Stimulated activated CD8-positive, alpha-beta memory T cell treated with anti-CD3 and anti-CD28 coated beads, Interleukin-4, amount 100 ng/mL, for 24 hours (primary cell): ENCODE measurements at places on chromosomes 11 and 22.

GRCh38 chr11:89583580-89583979 lies 92.4 kb upstream of the NOX4 start:
- DNase-seq = no peak

GRCh38 chr11:71120471-71120896 lies 131.9 kb downstream of the SHANK2 start:
- DNase-seq = no peak

DNA sequence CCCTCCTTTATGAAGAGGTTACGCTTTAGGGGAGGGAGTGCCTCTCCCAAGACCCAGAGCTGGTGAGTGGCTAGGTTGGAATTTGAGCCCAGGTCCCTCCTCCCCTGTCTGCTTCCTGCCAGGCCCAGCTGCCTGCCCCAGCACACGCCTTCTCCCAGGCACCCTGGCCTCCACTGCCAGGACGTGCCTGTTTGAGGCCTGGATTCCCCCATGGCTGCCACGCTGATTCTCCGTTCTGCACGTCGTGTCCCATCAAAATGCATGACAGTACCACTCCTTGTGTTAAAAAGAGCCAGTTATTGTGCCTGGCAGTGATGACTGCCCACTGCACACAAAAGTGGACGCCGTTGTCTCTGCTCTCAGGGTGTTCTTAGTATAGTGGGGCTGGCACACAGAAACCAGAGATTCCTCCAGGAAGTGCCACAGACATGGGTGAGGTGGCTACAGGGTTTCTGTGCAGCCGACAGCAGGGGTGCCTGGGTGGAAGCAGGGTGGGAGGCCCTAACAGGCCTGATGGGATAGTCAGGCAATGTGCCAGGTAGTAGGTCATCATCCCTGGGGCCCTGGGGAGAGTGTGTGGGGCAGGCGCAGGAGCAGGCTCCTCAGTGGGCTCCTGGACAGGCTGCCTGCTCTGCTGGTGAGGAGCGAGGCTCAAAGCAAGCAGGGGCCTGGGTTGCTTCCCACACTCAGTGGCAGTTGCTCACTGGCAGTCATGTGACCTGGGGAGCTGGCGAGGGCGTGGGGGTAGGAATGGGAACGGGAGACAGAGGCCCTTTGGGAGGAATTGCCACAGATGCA lies 24.2 kb downstream of the MED15 start:
- no peak for DNase-seq

GRCh38 chr11:12792590-12792989 lies 118.4 kb downstream of the TEAD1 start:
- no peak for DNase-seq

GRCh38 chr11:92965196-92965595 lies 4.3 kb upstream of the MTNR1B start:
- DNase-seq = no peak

- no peak for DNase-seq
These were observed 682.6 kb downstream of the KCNA4 start for GRCh38 chr11:29333993-29334775.

- no peak for DNase-seq
These were observed 23.1 kb upstream of the NNMT start for GRCh38 chr11:114273071-114273470.

GRCh38 chr22:30809086-30809485 lies 114.4 kb downstream of the OSBP2 start:
- no peak for DNase-seq

DNA sequence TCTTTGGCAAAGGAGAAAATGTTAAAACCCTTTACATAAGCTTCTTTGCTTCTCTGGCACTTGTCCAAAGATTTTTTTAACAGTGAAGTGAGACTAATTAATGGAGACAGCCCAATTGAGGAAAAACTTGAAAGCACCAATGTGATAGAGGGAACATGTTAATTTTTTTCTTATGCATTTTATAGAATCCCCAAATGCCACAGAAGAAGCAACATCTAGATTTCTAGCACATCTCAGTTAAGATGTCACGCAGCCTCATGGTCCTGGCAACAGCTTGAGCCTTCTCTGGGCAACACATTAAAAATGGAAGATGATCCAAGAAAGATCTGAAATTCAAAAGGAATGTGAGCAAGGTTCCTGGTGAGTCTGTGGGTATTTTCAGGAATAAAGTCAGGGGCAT lies 48.5 kb downstream of the PACSIN2 start:
- no peak for DNase-seq

DNA sequence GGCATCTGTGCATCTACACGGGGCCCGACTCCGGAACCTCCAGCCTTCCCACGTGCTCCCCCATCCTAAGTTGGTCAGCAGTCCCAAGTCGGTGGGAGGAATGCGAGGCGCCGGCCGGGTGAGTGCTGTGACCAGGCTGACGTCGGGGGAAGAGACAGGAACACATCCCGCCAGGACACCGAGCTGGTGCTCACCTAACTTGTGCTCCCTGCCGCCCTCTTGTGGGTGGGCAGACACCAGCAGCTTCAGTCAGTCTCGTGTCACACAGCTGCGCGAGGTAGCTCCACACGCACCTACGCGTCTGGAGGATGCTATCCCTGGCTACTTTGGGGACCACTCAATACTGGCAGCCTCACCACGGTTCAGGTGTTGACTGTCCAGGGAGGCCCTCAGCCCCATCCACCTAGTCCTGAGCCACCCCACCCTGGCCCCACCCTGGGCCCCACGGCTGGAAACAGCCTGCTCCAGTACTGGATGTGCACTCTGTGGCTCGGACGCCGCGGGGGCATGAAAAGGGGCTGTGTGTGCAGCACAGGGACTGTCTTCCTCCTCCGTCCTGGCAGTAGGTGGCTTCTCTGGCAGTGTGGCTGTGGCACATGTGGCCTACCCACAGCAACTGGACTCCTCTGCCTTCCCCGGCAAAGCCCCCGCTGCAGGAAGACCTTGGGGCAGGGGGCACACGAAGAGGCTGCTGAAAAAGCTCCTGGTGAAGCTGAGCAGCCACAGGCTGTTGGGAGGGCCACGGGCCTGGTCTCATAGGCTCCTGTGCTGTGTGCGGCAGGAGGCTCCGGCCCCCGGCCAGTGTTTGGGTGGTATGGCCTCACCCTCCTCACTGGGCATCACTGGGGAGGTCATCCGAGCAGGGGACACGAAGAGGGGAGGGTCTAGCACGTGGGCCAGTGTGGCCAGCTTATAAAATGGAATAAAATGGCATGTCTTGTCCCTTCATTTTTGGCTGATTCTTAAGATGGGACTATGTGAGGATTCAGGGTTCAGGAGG lies 11.2 kb upstream of the BID start:
- peak; percentile 62 for DNase-seq

- no peak for DNase-seq
These were observed 429.5 kb downstream of the BUD13 start for GRCh38 chr11:116343270-116343669.

GRCh38 chr22:50683994-50684371 lies 11.4 kb downstream of the SHANK3 start:
- no peak for DNase-seq

DNA sequence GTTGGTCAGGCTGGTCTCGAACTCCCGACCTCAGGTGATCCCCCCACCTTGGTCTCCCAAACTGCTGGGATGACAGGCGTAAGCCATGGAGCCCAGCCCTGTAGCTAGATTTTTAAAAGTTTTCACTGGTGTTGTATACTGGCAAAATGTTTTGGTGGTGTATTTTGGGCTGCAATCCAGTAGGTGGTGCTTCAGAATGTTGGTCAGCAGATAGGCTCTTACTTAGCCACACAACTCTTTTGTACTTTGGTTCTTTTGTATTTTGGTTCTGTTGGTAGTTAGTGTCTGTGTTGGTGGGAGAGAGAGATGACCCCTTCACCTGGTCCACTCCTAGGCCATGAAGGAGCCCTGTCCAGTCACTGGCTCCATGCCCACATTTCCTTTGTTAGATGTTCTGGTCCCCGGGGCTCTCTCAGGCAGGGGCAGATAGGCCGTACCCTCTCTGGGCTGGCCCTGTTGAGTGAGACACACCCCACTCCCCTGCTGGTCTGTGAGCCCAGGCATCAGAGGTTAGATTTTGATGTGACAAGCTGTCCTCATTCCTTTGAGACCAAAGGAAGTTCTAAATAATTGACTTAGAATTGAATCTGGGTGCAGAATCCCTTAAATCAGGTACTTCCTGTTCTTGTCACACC lies 123.8 kb downstream of the DDX10 start:
- DNase-seq = no peak

- no peak for DNase-seq
These were observed 89.9 kb downstream of the MTNR1B start for GRCh38 chr11:93059117-93059957.

- no peak for DNase-seq
These were observed 26.6 kb upstream of the CABP7 start for GRCh38 chr22:29693161-29693560.

- no peak for DNase-seq
These were observed 865.3 kb downstream of the TBC1D22A start for GRCh38 chr22:47627556-47628253.

DNA sequence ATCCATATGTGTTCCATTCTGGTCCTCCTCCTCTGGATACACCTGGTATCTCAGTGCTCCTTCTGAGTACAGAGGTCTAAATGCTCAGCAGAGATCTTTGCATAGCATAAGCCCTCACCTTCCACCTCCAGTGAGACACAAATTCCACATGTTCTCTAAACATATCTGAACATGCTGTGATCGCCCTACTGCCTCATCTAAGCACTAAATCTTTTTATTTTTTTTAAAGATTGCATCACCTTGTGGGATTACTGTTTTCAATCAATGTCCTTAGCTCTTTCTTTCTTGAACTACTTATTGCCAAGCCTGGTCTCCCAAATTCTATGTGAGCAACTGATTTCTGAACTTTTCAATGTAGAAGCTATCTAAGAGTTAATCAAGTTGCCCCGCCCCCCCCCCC lies 113.4 kb downstream of the TRPC6 start:
- DNase-seq = no peak

GRCh38 chr22:31394326-31394725 lies 5.1 kb upstream of the DRG1 start:
- DNase-seq = no peak

GRCh38 chr11:19027829-19028595 lies 32.5 kb downstream of the MRGPRX2 start:
- no peak for DNase-seq

- no peak for DNase-seq
These were observed 226.9 kb downstream of the BUD13 start for GRCh38 chr11:116545912-116546311.

DNA sequence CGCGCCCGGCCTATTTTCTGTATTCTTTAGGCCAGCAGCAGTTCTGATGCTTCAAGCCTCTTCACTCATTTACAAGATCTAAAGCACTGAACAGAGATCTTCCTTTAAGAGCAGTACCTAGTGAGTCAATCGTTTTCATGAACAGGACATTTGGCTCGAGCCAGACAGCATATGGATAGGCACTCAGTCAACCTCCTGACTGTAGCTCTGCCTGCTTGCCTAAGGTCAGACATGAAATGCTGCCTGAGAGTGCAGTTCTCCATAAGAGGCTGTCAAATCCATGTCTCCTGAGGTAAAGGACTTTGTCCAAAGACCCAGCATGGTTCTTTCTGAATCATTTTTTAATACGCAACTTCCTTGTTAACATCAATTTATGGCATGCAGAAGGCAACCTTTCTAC lies 941.2 kb downstream of the DLG2 start:
- DNase-seq = no peak

GRCh38 chr11:27217948-27218420 lies 145.0 kb downstream of the CCDC34 start:
- no peak for DNase-seq

GRCh38 chr22:20746431-20747189 lies 27.3 kb upstream of the SERPIND1 start:
- no peak for DNase-seq

GRCh38 chr11:40513281-40513680 lies 946.2 kb downstream of the LRRC4C start:
- DNase-seq = no peak

GRCh38 chr11:55357560-55358184 lies 10.1 kb upstream of the OR4A15 start:
- DNase-seq = no peak

- no peak for DNase-seq
These were observed 26.4 kb downstream of the IZUMO1R start for GRCh38 chr11:94330789-94331188.

DNA sequence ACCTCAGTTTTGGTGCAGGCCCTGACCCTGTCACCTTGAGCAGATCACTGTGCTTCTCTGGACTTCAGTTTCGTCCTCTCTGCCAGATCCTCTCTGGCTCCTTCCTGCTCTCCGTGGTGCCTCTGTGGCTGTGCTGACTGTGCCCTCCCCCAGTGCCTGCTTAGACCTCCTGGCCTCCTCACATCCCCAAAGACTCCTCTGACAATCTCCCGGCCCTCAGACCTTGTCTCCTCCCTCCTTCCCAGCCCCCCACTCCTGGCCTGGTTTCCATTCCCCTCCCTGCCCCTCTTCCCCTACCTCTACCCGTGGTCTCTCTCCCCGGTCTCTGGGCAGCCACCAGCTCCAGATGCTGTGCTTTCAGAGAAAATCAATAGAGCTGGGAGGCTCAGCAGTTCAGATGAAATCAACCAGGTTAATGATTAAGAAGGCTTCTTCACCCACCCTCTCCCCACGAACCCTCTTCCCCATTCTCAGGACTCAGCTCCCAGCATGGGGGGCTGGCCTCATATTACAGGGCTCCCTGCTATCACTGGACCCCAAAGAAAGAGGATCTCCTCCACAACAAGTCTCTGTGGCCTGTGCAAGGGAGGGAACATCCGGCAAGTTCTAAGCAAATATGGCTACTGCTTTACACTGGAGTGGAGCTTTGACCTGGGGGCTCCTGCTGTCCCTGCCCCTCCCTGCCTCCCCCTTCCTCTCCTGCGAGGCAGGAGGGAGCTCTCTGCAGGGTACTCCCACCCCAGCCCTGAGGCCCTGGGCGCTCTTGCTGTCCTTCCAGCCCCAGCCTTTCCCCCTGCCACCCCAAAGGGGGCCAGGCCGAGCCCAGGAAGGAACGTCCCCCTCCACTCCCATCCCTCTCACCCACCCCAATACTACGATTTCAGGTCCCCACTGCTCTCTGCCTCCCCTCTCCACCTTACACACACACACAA lies 8.5 kb downstream of the BACE1-AS start:
- DNase-seq = no peak

DNA sequence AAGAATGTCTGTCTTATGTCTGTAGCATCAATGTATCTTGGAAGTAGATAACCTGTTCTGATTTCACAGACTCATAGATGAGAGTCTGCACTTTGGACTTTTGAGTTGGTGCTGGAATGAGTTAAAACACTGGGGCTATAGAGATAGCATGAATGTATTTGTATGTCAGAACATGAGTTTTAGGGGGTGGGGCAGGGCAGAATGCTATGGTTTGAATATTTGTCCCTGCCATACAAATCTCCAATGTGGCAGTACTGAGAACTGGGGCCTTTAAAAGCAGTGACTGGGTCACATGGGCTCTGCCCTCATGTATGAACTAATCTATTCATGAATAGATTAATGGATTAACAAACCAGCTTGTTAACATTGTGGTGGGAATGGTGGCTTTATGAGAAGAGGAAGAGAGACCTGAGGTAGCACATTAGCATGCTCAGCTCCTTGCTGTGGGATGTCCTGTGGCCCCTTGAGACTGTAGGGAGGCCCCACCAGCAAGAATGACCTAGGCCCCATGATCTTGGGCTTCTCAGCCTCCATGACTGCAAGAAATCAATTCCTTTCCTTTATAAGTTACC lies 15.5 kb upstream of the OR52K1 start:
- no peak for DNase-seq
